ENCODE measurements at places on chromosomes 2 and 18.

DNA sequence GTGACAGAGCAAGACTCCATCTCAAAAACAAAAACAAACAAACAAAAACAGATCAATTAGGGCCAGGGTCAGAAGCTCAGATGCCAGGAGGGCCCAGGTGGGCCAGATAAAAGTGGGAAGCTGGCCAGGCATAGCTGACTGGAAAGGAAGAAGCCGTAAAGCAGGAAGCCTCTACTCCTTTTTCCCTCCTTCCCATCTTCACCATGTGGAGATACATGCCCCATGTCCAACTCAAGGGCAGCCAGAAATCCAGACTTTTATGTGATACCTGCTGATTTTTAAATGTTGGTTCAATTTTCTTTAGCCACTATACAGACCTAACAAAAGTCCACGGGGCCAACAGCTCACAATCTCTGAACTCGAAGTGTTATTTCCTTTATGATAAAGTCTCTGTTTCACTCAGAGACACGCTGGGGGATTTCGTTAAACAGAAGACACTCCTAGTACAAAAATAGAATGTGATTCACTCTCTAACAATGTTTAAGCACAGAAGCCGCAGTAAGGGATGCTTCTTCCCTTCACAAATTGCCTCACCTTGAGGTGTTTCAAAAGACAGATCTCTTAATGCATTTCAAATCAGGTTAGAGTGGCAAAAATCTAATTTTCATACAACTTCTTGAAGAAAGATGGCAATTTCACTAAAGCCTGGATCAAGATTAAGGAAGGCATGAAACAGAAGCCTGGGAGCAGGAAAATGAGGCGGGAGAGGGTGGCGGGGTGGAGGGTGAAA is 14.0 kb downstream of the TMEM247 start:
- H3K27ac ChIP-seq, result no peak overlapping the region
- H3K27me3 ChIP-seq, result peaks cover 39% of the 10 kb centered on the region
- DNase-seq, result no peak
- peaks cover 31% of the 10 kb centered on the region for H3K4me1 ChIP-seq
- no peak overlapping the region for H3K4me3 ChIP-seq

- H3K27ac ChIP-seq, result peak overlapping the region; percentile 14
- no peak for DNase-seq
These were observed 138.7 kb downstream of the CDH20 start for GRCh38 chr18:61471942-61472341.

GRCh38 chr2:30615926-30616325 is 168.9 kb downstream of the LCLAT1 start:
- peaks cover 21% of the 10 kb centered on the region for H3K4me1 ChIP-seq
- no peaks in the 10 kb centered on the region for H3K27me3 ChIP-seq
- H3K4me3 ChIP-seq, result no peak overlapping the region
- no peak for DNase-seq

DNA sequence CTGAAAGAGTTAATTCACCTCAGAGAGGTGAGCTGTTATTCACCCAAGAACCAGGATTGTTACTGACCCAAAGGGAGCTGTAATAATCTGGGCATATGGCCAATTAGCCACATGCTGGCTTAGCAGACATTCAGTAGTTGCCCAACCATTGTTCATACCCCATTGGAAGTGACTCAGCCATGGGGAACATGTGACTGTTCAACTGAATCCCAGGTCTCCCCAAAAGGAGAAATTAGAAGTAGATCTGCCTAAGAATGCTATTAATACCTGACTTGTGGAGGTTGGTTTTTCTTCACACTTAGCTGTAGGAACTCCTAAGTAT is 272.6 kb upstream of the UBE2E3 start:
- H3K27ac ChIP-seq, result no peak overlapping the region
- H3K4me3 ChIP-seq, result no peak overlapping the region
- H3K36me3 ChIP-seq, result no peaks in the 10 kb centered on the region

- H3K27me3 ChIP-seq, result no peaks in the 10 kb centered on the region
- DNase-seq, result no peak
- no peaks in the 10 kb centered on the region for H3K36me3 ChIP-seq
- H3K4me1 ChIP-seq, result no peaks in the 10 kb centered on the region
- no peak overlapping the region for H3K4me3 ChIP-seq
- no peak overlapping the region for H3K27ac ChIP-seq
These were observed 103.7 kb downstream of the KCNH7 start for GRCh38 chr2:162734866-162735265.
